ENCODE measurements at places on chromosomes 5 and 9. TPM values are rescaled to one million over a fixed set of nuclear protein-coding genes. Genes with fewer than 3 reads are reported as not detected.

Gene GALT
- total RNA-seq = 17.6 TPM

Gene SH3RF2
- total RNA-seq = 2.5 TPM

Gene NUTM2F
- total RNA-seq = not detected

Gene AIF1L
- 1.7 TPM for total RNA-seq

Gene HSPA5
- total RNA-seq = 387 TPM

Gene NFIB
- total RNA-seq = 10.1 TPM

Gene DEPDC1B
- 14.6 TPM for total RNA-seq

Gene PCDHB9
- not detected for total RNA-seq

Gene FRMD3
- 6.2 TPM for total RNA-seq

Gene CCL27
- total RNA-seq = not detected

Gene NR2F1
- total RNA-seq = 6.4 TPM

Gene CETN3
- total RNA-seq = 24.5 TPM

Gene STC2
- total RNA-seq = 38.1 TPM

Gene CAVIN4
- 0.44 TPM for total RNA-seq
